ENCODE measurements at places on chromosomes 2 and 18. TPM values are rescaled to one million over a fixed set of nuclear protein-coding genes. Genes with fewer than 3 reads are reported as not detected.

GRCh38 chr2:65351948-65352595, 80.3 kb downstream of the SPRED2 start:
- no peak for DNase-seq
- no peak overlapping the region for H3K4me3 ChIP-seq
- H3K27ac ChIP-seq = no peak overlapping the region
- H3K4me1 ChIP-seq = peaks cover 14% of the 10 kb centered on the region

DNA sequence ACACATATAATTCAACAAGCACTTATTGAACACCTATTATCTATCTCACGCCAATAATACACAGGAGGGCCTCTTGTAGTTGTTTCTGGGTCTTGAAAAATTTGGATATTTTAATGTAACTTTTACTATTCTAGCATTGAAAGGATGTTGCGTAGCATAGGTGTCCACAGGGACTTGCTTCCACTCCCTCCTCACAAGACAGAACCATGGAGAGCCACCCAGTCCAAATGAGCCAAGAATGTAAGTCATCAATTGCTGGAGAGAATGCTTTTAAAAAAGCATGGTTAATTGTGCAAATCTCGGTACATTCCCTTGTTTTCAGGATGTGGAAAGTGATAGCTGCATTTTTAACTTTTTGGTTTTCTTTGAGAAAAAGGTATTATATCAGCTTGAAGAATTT, 46.8 kb downstream of the DOCK10 start:
- H3K27ac ChIP-seq = no peak overlapping the region
- no peak for DNase-seq
- H3K36me3 ChIP-seq = peaks cover 7% of the 10 kb centered on the region
- peaks cover 55% of the 10 kb centered on the region for H3K4me1 ChIP-seq

GRCh38 chr2:240964704-240965295, 33.6 kb upstream of the SNED1 start:
- H3K36me3 ChIP-seq = no peaks in the 10 kb centered on the region
- peaks cover 36% of the 10 kb centered on the region for H3K4me1 ChIP-seq
- DNase-seq = peak; percentile 72
- no peaks in the 10 kb centered on the region for H3K27me3 ChIP-seq
- H3K27ac ChIP-seq = peak overlapping the region; percentile 77

GRCh38 chr2:192215096-192215877, 20.6 kb upstream of the TMEFF2 start:
- no peaks in the 10 kb centered on the region for H3K36me3 ChIP-seq
- no peaks in the 10 kb centered on the region for H3K27me3 ChIP-seq
- no peak for DNase-seq
- no peak overlapping the region for H3K27ac ChIP-seq
- no peak overlapping the region for H3K4me3 ChIP-seq

DNA sequence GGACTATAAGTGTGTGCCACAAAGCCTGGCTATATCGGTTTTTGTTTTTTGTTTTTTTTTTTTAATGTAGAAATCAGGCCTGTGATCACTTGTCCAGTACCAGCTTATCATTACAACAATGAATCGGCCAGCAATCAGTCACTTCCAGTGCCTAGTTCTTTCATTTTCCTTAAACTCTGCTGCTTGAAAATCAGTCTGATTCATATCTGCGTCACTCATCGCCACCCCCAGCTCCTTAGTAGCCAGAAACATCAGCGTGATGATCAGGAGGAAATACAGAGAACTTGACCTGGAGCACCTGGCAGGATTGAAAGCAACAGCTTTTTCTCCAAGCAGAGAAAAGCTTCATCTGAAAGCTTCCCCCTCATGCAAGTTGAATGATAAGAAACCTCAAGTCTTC, 75.4 kb downstream of the SPTBN1 start:
- H3K27me3 ChIP-seq = no peaks in the 10 kb centered on the region
- no peak overlapping the region for H3K27ac ChIP-seq
- H3K36me3 ChIP-seq = peaks cover 16% of the 10 kb centered on the region
- peaks cover 29% of the 10 kb centered on the region for H3K4me1 ChIP-seq

- H3K27ac ChIP-seq = no peak overlapping the region
- no peak overlapping the region for H3K4me3 ChIP-seq
- no peaks in the 10 kb centered on the region for H3K36me3 ChIP-seq
- no peaks in the 10 kb centered on the region for H3K27me3 ChIP-seq
- H3K4me1 ChIP-seq = no peaks in the 10 kb centered on the region
- no peak for DNase-seq
Observed at GRCh38 chr2:160541745-160542144, 48.1 kb upstream of the RBMS1 start.

DNA sequence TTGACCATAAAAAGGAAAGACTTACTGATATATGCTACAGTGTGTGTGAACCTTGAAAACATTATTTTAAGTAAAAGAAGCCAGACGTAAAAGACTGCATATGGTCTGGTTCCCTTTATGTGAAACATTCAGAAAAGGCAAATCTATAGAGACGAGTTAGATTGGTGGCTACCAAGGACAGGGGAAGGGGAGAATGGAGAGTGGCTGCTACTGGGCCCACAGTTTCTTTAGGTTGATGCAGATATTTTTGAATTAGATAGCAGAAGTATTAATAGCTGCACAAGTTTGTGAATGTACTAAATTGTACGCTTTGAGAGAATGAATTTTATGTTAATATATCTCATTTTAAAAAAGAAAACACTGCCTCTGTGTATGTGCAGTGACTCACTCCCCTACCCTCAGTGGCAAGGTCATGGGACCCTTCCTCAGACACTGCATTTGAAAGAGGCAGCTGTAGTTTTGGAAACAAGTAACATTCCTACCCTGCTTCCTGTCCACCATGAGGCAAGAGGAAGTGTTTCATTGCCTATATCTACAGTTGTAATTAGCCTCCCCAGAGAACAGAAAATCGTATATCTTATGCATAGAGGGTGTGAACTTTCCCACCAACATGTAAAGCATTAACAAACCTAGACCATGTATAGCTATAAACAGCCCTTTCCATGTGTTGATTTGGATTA, 29.8 kb upstream of the ARMC9 start:
- peaks cover under 1% of the 10 kb centered on the region for H3K4me1 ChIP-seq
- no peak overlapping the region for H3K27ac ChIP-seq
- H3K4me3 ChIP-seq = no peak overlapping the region
- no peaks in the 10 kb centered on the region for H3K27me3 ChIP-seq
- no peak for DNase-seq
- H3K36me3 ChIP-seq = peaks cover 47% of the 10 kb centered on the region

GRCh38 chr2:188189356-188189755, 102.3 kb upstream of the GULP1 start:
- H3K36me3 ChIP-seq = no peaks in the 10 kb centered on the region
- no peaks in the 10 kb centered on the region for H3K27me3 ChIP-seq
- H3K27ac ChIP-seq = no peak overlapping the region

DNA sequence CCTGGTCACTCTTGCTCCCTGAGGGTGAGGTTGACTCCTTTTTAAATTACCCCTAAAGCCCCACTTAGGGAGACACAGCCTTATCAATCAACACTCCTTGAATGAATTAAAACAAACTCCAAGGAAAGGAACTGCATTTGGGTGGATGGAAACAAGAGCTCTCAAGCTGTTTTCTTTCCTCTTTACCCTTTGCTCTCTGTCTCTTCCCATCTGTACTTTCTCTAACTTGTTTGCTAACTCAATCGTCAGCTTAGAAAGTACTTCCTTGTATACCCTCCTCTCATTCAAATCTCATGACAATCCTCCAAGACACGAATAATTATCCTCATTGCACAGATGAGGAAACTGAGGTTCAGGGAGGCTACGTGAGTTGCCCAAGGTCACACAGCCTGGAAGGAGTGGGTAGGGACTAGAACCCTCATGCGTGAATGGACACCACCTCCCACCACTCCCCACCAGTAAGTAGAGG, 32.7 kb downstream of the ZFP36L2 start:
- no peak for DNase-seq
- no peaks in the 10 kb centered on the region for H3K36me3 ChIP-seq
- peaks cover 69% of the 10 kb centered on the region for H3K4me1 ChIP-seq
- no peak overlapping the region for H3K4me3 ChIP-seq
- no peaks in the 10 kb centered on the region for H3K27me3 ChIP-seq

DNA sequence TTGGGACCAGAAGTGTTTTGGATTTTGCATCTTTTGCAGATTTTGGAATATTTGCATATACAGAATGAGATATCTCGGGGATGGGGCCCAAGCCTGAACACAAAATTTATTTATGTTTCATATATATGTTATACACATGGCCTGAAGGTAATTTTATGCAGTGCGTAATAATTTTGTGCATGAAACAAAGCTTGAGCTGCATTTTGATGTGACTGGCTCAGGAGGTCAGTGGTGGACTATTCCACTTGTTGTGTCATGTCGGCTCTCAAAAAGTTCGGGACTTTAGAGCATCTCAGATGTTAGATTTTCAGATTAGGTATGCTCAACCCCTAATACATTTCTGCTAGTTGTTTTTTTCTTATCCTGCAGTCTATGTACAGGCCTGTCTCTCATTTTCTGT, 145.4 kb downstream of the FAM210A start:
- H3K4me3 ChIP-seq = no peak overlapping the region
- peaks cover 68% of the 10 kb centered on the region for H3K4me1 ChIP-seq
- no peak for DNase-seq
- no peak overlapping the region for H3K27ac ChIP-seq
- no peaks in the 10 kb centered on the region for H3K27me3 ChIP-seq

GRCh38 chr18:8947566-8947965, 154.9 kb upstream of the NDUFV2 start:
- no peaks in the 10 kb centered on the region for H3K27me3 ChIP-seq
- no peaks in the 10 kb centered on the region for H3K36me3 ChIP-seq
- no peak for DNase-seq
- no peak overlapping the region for H3K4me3 ChIP-seq

Gene SCYGR2
- not detected for total RNA-seq

Gene VWA3B
- not detected for total RNA-seq

Gene HOXD1
- 1.4 TPM for total RNA-seq

Gene RNU2-63P
- not detected for total RNA-seq

Gene PCARE
- not detected for total RNA-seq

Gene CNGA3
- not detected for total RNA-seq

Gene C2orf72
- not detected for total RNA-seq
